Activated T-cell treated with anti-CD3 and anti-CD28 coated beads, Interleukin-2, amount 50 U/mL, for 24 hours (primary cell): ENCODE measurements at places on chromosomes 4 and X.
A peak's percentile ranks its signal among the peaks of the same experiment; 100 is the strongest.

- DNase-seq: no peak
- peaks cover 11% of the 10 kb centered on the region for H3K27me3 ChIP-seq
- H3K4me1 ChIP-seq: peaks cover 9% of the 10 kb centered on the region
- H3K36me3 ChIP-seq: peaks cover 6% of the 10 kb centered on the region
These were observed at the start of gene SLC26A1 for GRCh38 chr4:993111-994029. Gene SLC26A1, minus strand, starts transcription at chr4:993404. Its CDS starts 1,701 bp downstream, at chr4:991703.

DNA sequence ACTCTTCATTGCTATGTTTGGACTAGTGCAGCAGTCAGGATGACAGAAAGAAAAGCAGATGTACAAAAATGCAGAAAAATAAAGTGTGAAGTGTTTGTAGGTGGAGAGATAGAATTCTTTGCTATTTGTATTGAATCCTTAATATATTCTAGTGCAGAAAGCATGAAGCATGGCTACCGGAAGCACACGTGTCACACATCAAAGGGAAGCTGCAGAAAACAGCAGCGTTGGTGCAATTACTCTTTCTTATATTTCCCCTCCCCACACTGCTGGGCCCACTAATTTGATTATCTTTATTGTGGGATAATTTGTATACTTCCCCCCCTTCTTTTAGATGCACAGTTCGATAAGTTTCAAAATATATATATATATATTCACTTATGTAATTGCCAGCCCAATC lies 35.9 kb upstream of the TAPT1 start:
- H3K27me3 ChIP-seq: no peaks in the 10 kb centered on the region
- H3K36me3 ChIP-seq: peaks cover 5% of the 10 kb centered on the region
- DNase-seq: no peak
- no peak overlapping the region for H3K4me3 ChIP-seq
- H3K4me1 ChIP-seq: peaks cover 40% of the 10 kb centered on the region

DNA sequence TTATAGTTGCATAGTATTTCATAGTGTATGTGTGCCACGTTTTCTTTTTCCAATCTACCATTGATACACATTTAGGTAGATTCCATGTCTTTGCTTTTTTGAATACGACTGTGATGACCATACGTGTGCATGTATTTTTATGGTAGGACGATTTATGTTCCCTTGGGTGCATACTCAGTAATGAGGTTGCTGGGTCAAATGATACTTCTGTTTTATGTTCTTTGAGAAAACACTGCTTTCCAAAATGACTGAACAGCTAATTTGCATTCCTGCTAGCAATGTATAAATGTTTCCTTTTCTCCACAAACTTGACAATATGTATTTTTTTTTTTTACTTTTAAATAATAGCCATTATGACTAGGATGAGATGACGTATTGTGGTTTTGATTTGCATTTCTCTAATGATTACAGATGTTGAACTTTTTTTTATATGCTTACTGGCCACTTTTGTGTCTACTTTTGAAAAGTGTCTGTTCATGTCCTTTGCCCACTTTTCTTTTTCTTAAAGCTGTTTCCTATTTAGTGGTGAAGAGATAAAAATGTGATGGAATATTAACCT lies 969.5 kb upstream of the NDST4 start:
- DNase-seq: no peak
- H3K27me3 ChIP-seq: no peaks in the 10 kb centered on the region
- H3K4me3 ChIP-seq: no peak overlapping the region
- H3K27ac ChIP-seq: no peak overlapping the region
- H3K4me1 ChIP-seq: no peaks in the 10 kb centered on the region
- no peaks in the 10 kb centered on the region for H3K36me3 ChIP-seq

- H3K36me3 ChIP-seq: no peaks in the 10 kb centered on the region
- H3K4me1 ChIP-seq: no peaks in the 10 kb centered on the region
- no peak overlapping the region for H3K4me3 ChIP-seq
- DNase-seq: no peak
- no peaks in the 10 kb centered on the region for H3K27me3 ChIP-seq
- H3K27ac ChIP-seq: no peak overlapping the region
These were observed 42.2 kb downstream of the GABRG1 start for GRCh38 chr4:46081674-46082073.

DNA sequence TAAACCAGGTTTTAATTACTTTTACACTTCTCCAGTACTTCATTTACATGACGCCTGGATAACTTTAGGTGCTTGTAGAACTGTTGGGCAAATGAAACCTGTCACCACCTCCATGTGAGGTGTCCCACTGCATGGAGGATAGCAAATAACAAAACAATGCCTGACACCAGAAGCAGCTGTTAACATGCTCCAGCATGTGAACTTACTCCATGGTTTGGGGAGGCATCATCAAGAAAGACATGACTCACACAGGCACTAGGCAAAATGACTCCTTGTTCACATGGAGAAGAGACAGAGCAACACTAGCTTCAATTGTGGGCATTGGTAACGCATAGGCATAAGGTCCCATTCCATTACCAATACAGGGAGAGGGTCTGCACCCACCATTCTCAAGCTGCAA lies 198.1 kb upstream of the F9 start:
- peaks cover 4% of the 10 kb centered on the region for H3K27me3 ChIP-seq
- no peaks in the 10 kb centered on the region for H3K36me3 ChIP-seq
- H3K27ac ChIP-seq: no peak overlapping the region
- DNase-seq: no peak

GRCh38 chrX:134543288-134543687 lies 83.3 kb downstream of the HPRT1 start:
- no peak for DNase-seq
- H3K4me3 ChIP-seq: no peak overlapping the region

DNA sequence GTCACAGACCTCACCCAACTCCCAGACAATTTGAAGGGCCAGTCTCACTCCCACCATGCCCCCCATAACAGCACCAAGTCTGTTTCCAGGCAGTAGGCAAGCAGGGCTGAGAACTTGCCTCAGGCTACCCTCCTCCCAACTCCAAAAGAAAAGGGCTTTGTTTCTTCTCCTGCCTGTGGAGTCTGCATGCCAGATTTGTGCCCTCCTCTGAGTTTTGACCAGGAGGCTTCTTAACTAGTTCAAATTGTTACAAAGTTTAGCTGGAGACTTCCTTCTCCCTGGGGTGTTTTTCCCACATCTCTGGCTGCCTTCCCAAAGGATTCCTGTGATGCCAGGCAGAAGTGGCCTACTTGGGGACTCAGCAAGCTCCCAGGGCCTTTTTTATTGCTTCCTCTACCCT lies 29.6 kb downstream of the PBDC1 start:
- no peaks in the 10 kb centered on the region for H3K36me3 ChIP-seq
- H3K27me3 ChIP-seq: peaks cover 46% of the 10 kb centered on the region
- peaks cover 4% of the 10 kb centered on the region for H3K4me1 ChIP-seq
- H3K27ac ChIP-seq: no peak overlapping the region

DNA sequence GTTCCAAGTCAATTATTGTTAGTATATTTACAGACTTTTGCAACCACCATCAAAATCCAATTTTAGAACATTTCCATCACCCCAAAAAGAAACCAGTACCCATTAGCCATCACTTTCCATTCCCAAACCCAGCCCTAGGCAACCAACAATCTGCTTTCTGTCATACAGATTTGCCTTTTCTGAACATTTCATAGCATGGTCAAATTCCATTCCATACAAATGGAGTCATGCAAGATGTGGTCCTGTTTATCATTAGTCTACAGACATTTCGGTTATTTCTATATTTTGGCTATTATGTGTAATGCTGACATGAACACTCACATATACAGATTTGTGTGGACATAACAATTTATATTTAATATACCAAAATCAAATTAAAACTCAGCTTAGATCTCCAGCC lies 508.7 kb downstream of the ZNF674 start:
- no peak for DNase-seq
- peaks cover 42% of the 10 kb centered on the region for H3K27me3 ChIP-seq
- H3K4me1 ChIP-seq: peaks cover 2% of the 10 kb centered on the region
- H3K4me3 ChIP-seq: no peak overlapping the region
- H3K36me3 ChIP-seq: no peaks in the 10 kb centered on the region

- no peaks in the 10 kb centered on the region for H3K27me3 ChIP-seq
- H3K4me1 ChIP-seq: no peaks in the 10 kb centered on the region
- no peak overlapping the region for H3K27ac ChIP-seq
These were observed 172.4 kb downstream of the TLL1 start for GRCh38 chr4:166045457-166045856.

- H3K36me3 ChIP-seq: peaks cover 86% of the 10 kb centered on the region
- DNase-seq: no peak
- no peak overlapping the region for H3K27ac ChIP-seq
- H3K4me1 ChIP-seq: peaks cover 30% of the 10 kb centered on the region
- peaks cover 36% of the 10 kb centered on the region for H3K27me3 ChIP-seq
These were observed 23.4 kb downstream of the BCOR start for GRCh38 chrX:40074080-40074958.

DNA sequence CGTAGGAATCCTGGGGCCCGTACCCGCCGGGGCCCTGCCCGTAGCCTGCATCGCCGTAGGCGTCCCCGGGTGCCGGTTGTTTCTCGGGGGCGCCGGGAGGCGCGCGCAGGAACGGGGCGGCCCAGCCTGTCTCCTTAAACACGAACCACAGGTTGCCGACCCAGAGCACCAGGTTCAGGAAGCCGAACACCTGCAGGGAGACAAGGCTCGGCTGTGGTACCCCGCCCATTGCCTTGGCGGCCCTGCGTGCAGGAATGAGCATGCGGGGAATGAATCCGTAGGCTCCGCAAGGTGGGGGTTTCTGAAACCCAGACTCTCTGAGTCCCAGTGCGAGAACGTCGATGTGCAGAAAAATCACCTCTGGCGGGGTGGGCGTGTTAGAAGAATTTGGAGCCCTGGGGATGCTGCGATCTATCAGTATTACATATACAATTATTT lies 5.4 kb upstream of the PRICKLE3 start:
- no peak for DNase-seq
- H3K4me1 ChIP-seq: peaks cover 28% of the 10 kb centered on the region
- peak overlapping the region; percentile 86 for H3K4me3 ChIP-seq
- peak overlapping the region; percentile 94 for H3K27ac ChIP-seq

DNA sequence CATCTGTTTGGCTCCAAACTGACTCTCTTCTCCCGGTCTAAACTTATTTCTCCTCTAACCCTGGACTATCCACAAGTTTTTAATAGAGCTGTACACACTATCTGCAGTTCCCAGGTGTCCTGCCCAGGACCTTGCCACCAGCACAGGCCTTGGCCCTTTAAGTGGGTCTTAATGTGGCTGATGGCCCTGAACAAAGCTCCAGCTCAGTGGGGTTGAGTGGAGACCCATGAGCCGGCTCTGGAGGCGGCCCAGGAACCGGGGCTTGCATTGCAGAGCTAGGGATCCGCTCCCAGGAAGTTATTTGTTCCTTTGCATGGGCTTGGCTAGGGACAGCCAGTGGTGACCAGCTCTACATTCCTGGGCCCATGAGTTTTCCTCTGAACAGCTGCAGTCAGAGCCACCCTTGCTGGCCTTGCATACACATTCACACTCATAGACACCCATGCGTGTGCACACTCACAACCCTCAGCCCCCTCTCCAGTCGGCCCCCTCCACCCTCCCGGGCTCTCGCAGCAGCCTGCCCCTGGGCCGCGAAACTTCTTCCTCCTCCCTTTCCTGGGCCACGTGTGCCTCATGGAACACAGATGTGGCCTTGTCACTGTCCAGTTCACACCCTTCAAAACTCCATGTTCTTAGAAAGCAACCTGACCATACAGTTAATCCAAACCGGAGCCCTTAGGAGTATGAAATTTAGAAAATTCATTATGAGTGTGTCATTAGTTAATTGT lies 58.2 kb downstream of the GPR143 start:
- H3K27ac ChIP-seq: no peak overlapping the region
- no peak for DNase-seq
- peaks cover 7% of the 10 kb centered on the region for H3K4me1 ChIP-seq
- peaks cover 67% of the 10 kb centered on the region for H3K36me3 ChIP-seq
- no peak overlapping the region for H3K4me3 ChIP-seq

- H3K27ac ChIP-seq: no peak overlapping the region
- no peak overlapping the region for H3K4me3 ChIP-seq
- H3K4me1 ChIP-seq: peaks cover 36% of the 10 kb centered on the region
These were observed 146.5 kb downstream of the GPR143 start for GRCh38 chrX:9619133-9619532.

- peaks cover 45% of the 10 kb centered on the region for H3K27me3 ChIP-seq
- no peak for DNase-seq
- no peak overlapping the region for H3K27ac ChIP-seq
- no peaks in the 10 kb centered on the region for H3K36me3 ChIP-seq
- no peak overlapping the region for H3K4me3 ChIP-seq
These were observed 177.4 kb upstream of the SCML1 start for GRCh38 chrX:17559728-17560379.

DNA sequence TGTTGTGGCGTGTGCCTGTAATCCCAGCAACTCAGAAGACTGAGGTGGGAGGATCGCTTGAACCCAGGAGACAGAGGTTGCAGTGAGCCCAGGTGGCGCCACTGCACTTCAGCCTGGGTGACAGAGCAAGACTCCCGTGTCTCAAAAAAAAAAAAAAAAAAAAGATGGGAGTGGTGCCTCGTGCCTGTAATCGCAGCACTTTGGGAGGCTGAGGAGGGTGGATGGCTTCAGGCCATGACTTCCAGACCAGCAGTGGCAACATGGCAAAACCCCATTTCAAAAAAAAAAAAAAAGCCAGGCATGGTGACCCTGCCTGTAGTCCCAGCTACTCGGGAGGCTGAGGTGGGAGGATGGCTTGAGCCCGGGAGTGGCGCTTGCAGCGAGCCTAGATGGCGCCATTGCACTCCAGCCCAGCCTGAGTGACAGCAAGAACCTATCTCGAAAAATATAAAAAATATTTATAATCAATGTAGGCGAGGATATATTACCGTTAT lies 27.0 kb downstream of the EIF2S3 start:
- peaks cover 27% of the 10 kb centered on the region for H3K36me3 ChIP-seq
- H3K4me3 ChIP-seq: peak overlapping the region; percentile 29
- H3K4me1 ChIP-seq: peaks cover 31% of the 10 kb centered on the region
- H3K27me3 ChIP-seq: no peaks in the 10 kb centered on the region
- peak; percentile 56 for DNase-seq

- no peaks in the 10 kb centered on the region for H3K4me1 ChIP-seq
- peaks cover 3% of the 10 kb centered on the region for H3K27me3 ChIP-seq
- H3K4me3 ChIP-seq: no peak overlapping the region
- peak; percentile 63 for DNase-seq
- no peak overlapping the region for H3K27ac ChIP-seq
These were observed 9.5 kb downstream of the AMBN start for GRCh38 chr4:70601422-70602039.

DNA sequence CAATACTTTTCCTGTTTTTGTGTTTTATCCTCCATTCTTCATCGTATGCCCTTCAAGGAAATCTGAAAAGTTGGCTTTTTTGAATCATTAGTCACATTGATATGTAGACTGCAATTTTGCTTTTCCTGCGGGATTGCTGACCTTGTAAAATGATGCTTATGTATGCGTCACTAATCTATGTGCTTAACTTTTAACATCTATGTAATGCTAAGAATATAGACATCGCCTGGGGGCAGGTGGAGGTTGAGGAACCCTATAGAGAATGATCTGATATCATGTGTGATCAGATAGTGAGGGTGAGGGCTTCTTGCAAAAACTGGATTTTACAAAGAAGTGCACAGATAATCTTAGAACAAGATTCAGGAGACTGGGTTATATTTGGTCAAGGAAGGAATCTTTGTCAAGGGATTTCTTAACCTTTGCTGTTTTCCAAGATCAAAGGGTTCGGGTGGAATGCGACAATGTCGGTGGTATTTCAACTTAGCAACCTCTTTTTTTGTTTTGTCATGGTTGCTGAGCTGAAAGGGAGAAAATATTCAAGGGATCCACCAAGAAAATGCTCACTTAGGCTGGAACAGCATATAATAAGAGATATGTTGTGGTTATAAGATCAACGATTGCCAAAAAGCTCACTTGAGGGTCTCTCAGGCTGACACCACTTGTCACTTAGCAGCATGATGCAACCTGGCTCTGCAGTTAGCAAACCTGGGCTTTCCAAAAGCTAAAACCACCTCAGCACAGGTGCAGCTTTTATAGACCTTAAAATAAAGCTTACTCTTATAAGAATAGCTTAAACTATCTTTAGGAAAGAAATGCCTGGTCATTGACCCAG lies 70.6 kb upstream of the PUDP start:
- H3K4me3 ChIP-seq: no peak overlapping the region
- no peaks in the 10 kb centered on the region for H3K36me3 ChIP-seq
- H3K27me3 ChIP-seq: no peaks in the 10 kb centered on the region
- H3K4me1 ChIP-seq: no peaks in the 10 kb centered on the region
- H3K27ac ChIP-seq: no peak overlapping the region
